Bladder microvascular endothelial cell (primary cell): ENCODE measurements at places on chromosomes 4 and X. TPM values are rescaled to one million over a fixed set of nuclear protein-coding genes. Genes with fewer than 3 reads are reported as not detected.

Gene RASSF6
- not detected in 2 replicates for total RNA-seq

Gene ADH4
- total RNA-seq: not detected in 2 replicates

Gene HMX1
- total RNA-seq: not detected in 2 replicates

Gene PGAM4
- total RNA-seq: not detected in 2 replicates

Gene TRAM1L1
- 0.16 and 1.4 TPM in 2 replicates for total RNA-seq

Gene MAGEA9B
- not detected in 2 replicates for total RNA-seq

Gene TBC1D14
- 14.9 and 33.0 TPM in 2 replicates for total RNA-seq

Gene CXXC4
- total RNA-seq: under 0.01 TPM in 2 replicates

Gene JAKMIP1
- not detected in 2 replicates for total RNA-seq

Gene SEC24B
- 8.9 and 29.6 TPM in 2 replicates for total RNA-seq

Gene OTUD6A
- not detected in 2 replicates for total RNA-seq

Gene ZNF732
- 0.81 and 0.88 TPM in 2 replicates for total RNA-seq

Gene LRIT3
- total RNA-seq: 0.06 TPM in 1 of 2 replicates, not detected in the other

Gene DCAF16
- 12.5 and 21.3 TPM in 2 replicates for total RNA-seq

Gene SSX4
- total RNA-seq: not detected in 2 replicates

Gene FANCB
- 4.2 and 5.1 TPM in 2 replicates for total RNA-seq

Gene UGT2A3
- not detected in 2 replicates for total RNA-seq

Gene FOXO4
- total RNA-seq: 6.8 and 7.2 TPM in 2 replicates

Gene ZMAT1
- 0.81 and 2.5 TPM in 2 replicates for total RNA-seq

Gene MAPK10
- total RNA-seq: under 0.01 and 0.16 TPM in 2 replicates

Gene ZFYVE28
- 8.6 and 8.7 TPM in 2 replicates for total RNA-seq

Gene SPANXN3
- total RNA-seq: not detected in 2 replicates

Gene NLRP2B
- total RNA-seq: under 0.01 and 0.06 TPM in 2 replicates

Gene SPARCL1
- 228 and 385 TPM in 2 replicates for total RNA-seq

Gene CXCL8
- 18.1 and 167 TPM in 2 replicates for total RNA-seq

Gene AKAP4
- not detected in 2 replicates for total RNA-seq

Gene SERTM2
- total RNA-seq: not detected in 2 replicates

Gene CYP4V2
- 3.6 and 3.7 TPM in 2 replicates for total RNA-seq

Gene CENPVL1
- total RNA-seq: not detected in 2 replicates

Gene ERAS
- total RNA-seq: not detected in 2 replicates

Gene UBL4A
- total RNA-seq: 37.1 and 49.5 TPM in 2 replicates

Gene FRAS1
- 1.3 and 4.0 TPM in 2 replicates for total RNA-seq

Gene USP51
- total RNA-seq: 0.49 and 2.6 TPM in 2 replicates

Gene PF4V1
- 0.25 TPM in 1 of 2 replicates, not detected in the other for total RNA-seq

Gene SPACA5
- not detected in 2 replicates for total RNA-seq
